ENCODE measurements at places on chromosomes 6 and 20.
A peak's percentile ranks its signal among the peaks of the same experiment; 100 is the strongest.

DNA sequence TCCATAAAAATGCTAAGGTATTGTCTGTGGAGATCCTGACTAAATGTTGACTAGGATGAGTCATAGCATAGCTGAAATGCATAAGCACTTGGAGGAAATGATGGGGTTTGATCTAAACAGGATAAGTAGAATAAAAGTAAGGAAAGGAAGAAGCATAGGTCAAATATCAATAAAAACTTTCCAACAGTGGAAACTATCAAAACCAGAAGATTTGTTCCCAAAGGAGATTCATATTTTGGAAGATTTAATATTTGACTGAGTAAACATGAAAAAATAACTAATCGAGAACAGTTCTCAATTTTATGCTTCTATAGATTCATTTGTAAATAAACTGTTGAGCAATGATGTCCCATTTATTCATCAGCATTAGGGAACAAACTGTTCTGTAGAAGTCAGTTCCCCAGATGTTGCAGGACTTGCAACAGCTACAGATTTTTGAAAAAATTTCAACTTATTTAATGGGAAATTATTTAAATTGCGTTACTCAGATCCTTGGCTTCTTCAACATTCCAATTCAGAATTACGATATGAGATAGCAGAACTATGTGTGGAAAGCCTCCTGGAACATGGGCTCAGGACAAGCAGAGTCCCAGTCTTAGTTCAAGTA is 133.7 kb upstream of the TBX18 start:
- no peak for DNase-seq

DNA sequence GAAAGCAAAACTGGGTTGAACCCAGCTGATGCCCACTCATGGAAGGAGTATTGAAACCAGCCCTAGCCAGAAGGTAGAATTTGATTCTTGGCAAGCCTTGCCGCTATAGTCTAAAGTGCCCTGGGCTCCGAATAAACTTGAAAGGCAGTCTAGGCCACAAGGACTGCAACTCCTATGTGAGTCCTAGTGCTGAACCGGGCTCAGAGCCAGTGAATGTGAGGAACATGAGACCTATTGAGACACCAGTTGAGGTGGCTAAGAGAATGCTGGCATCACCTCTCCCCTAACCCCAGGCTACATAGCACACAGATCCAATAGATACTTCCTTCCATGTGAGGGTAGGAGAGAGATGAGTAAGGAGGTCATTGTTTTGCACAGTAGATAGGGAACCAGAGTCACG is 3.5 kb upstream of the DEFB110 start:
- DNase-seq, result no peak

DNA sequence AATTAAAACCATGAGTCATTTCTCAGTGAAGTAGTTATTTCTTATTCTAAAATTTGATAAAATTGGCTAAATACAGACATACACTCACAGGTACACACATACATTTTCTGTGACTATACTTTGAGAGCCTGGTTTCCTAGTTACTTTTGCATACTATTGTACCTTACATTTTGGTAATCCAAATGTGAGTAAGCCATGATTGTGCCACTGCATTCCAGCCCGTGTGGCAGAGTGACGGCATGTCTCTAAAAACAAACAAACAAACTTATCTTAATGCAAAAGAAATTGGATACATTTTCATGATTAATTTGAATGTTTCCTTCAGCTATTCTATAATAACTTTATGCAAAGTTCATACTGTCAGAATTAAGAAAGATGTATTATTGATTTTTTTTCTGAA is 628.8 kb downstream of the GRIK2 start:
- DNase-seq, result no peak

GRCh38 chr20:36017048-36017951 is 48.9 kb downstream of the CNBD2 start:
- no peak for DNase-seq

GRCh38 chr6:88775866-88776571 is 187.4 kb downstream of the RNGTT start:
- DNase-seq, result no peak

- DNase-seq, result peak; percentile 44
Measured at GRCh38 chr6:35583893-35584688, 71.4 kb upstream of the TULP1 start.

DNA sequence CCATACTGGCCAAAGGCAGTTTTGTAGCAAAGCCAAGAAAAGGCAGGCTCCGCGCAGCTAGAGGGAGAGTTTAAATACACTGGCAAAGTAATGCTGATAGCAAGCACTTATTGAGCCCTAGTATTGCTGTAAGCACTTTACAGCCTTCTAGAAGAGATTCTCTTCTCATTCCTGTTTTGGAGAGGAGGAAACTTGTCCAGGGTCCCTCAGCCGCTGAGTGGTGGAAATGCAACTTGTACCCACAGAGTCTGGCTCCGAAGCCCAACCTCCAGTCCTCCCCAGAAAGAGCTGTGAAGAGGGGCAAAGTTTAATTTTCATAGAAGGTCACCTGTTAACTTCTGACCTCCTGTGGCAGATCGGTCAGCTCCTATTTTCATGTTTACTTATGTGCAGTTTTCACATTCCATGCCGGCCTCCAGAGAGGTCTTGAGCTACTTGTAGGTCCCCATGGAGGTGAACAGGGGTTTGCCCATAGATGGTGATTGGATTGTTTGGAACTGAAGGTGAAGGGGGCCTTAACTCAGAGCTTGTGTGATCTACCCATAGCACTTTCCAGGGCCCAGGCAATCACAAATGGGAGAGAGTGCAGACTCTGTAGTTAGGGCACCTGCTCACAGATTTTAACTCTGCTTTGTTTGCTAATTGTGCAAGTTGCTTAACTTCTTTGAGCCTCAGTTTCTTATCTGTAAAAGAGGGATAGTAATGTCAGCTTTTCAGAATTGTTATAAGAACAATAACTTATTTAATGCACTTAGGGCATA is 70.7 kb downstream of the LYRM2 start:
- DNase-seq, result no peak

Measured in stimulated activated CD8-positive, alpha-beta memory T cell treated with anti-CD3 and anti-CD28 coated beads, Interleukin-4, amount 100 ng/mL, for 24 hours (primary cell).